ENCODE measurements at places on chromosomes 2 and 18.

- DNase-seq, result no peak
Observed at GRCh38 chr2:88168386-88168785, 1.8 kb upstream of the THNSL2 start.

GRCh38 chr2:215367662-215368492, 56.0 kb downstream of the ATIC start:
- DNase-seq, result no peak

GRCh38 chr2:65054749-65055421, 1.3 kb upstream of the CEP68 start:
- no peak for DNase-seq

DNA sequence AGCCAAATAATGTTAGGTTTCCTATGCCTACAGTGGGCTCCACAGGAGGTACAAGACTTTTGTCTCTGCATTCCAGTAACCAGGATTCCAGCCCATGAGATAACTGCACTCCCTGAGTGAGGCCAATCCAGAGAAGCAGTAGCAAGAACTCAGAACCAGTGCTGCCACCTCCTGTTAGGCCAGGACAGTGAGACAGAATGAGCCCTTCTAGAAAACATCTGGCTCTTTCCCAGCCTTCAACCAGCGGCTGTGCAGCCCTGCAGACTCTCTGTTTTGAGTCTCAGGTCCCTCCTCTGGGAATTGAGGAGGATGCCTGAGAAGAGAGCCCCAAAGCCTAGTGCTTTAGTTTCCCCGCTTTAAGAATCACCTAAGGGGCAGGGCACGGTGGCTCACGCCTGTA, 44.2 kb downstream of the ARID5A start:
- DNase-seq, result no peak

GRCh38 chr2:133586978-133587377, 18.7 kb upstream of the NCKAP5 start:
- DNase-seq, result no peak

- no peak for DNase-seq
Observed at GRCh38 chr18:69580107-69580506, 179.4 kb downstream of the DOK6 start.

DNA sequence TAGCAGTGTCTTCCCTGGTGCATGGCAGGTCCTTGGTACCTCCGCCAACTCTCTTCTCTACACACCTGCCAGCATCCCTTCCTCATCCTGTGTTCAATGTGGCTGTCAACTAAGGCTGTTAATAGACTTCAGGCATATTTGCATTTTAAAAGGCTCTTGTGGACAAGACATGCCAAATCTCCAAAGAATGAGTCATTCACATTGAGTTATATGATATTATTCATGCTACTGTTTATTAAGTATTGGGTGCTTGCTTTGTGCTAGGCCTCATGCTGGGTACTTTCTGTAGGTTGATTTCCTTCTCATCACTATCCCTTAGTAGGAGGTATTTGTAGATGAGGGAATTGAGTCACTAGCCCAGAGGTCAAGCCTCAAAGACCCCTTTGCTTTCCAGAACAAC, 5.2 kb downstream of the MYO1B start:
- no peak for DNase-seq

GRCh38 chr2:219483451-219484342, 15.0 kb upstream of the GMPPA start:
- DNase-seq, result no peak

DNA sequence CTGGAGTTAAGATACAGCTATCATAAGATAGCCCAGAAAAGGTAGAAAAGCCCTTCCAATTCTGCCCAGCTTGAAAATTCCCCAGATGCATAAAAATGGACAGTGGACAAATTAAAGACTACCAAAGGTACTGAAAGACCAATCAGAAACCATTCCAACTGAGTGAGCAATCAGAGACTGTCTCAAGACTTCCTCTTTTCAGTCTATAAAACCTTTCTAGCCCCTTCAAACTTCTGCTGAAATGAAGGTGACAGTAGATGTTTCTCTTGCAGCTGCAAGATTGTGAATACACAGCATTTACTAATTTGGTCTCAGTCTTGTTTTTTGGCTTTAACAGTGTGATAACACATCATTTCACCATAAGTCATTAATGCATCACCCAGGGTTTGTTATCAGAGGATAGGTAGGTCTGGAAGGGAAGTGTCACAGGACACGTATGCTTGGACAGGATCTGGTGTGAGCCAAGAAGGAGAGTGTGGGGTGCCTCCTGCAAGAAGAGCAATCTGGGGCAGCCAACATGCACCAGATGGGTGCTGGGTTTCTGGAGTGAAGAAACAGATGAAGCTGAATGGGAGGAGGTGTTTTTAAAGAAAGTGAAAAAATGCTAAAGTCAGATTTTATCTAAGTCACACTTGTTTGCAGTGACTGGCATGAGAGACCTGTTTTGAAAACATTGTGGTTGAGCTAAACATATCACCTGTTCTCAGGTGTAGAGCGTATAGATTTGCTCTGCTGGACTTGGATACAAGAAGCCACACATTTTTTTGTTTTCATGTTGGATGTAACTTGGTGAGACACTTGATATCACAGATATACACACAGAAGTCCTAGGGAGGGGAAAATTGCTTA, 75.3 kb upstream of the DDX18 start:
- DNase-seq, result no peak

DNA sequence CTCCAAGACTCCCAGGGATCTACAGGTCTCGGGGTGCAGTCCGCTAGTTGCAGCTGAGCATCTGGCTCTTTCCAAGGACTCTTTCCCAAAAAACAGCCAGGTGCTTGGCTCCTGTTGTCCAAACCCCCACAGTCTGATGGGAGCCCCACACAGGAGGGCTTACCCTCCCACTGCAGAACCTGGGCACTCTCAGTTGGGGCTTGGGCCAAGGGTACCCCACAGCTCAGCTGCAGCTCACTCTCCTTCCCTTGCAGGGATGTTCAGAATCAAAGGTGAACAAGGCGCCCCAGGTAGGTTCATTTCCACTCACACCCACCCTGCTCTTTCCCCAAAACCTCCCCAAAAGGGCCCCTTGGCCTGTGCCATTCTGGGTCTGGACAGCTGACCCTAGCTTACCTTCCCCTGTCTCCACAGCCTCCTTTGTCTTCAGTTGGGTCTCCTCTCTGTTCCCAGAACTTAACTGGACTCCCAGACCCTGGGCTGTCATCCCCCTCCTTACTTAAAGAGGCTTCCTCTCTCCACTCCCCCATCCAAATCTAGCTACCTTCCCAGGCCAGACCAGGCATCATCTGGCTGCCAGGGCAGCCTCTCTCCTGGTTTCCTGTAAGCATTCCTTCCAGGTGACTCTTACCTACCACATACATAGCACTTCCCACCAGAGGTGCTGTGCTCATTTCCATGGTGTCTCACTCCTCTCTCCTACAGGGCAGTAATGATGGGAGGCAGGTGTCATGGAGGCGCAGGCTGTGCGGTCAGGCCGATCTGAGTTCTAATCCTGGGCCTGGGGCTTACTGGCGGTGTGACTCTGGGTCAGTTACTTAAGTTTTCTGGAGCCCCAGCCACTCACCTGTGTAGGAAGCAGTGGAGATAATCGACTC, 29.5 kb downstream of the MARCO start:
- no peak for DNase-seq

GRCh38 chr18:10591896-10592295, 66.1 kb downstream of the NAPG start:
- DNase-seq, result no peak

DNA sequence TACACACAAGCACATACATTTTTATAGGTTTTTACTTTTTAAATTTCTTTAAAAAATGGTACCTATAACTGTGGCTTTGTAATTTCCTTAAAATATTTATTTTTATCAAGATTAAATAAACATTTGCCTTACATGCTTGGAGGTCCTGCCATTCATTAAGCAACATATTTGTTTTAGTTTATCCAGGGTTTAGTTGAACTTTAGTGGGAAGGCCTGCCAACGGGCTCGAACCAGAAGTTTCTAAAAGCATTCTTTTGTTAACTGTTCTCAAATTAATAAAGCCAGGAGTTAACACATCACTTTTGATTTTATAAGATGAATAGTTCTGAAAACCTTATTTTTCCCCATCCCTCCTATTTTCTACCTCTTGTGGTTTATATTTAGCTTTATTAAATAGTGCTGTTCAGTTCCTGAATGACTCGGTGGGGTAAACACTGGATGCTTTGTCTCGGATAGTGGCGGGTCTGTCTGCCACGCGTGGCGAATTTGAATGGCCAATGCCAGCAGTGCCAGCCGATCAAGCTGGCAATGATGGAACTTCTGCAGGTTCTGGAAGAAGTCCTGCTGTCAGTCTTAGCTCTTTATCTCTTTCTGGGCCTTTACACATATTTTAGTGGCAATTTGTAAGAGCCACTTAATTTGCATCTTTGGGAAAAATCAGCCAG, 32.2 kb downstream of the SH3YL1 start:
- DNase-seq, result no peak

DNA sequence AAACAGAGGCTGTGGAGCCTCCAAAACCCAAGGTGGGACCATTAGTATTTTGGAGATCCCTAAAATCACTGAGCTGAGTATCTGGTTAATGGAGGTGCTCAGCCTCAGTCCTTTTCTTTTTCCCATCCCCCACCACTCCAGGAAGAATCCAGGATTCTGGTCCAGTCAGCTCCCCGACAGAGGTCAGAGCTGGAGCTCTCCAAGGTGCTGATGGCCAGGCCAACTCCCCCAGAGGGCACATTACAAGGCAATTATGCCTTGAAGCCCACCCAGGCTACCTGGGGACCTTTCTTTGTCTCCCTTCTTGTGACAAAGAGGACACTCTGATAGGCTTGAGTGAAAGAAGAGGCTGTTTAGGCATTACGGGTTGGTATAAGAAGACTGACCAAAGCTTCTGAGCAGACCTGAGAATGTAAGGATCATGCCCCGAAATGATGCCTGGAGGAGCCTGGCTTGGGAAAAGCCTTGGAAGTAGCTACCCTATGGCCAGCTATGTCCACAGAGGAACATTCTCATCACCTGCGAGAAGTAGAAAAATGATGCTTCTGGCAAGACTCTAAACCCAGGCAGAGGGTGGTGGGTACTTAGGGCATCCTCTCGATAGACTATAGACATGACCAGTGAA, 102.5 kb upstream of the LDAH start:
- DNase-seq, result no peak

- no peak for DNase-seq
Observed at GRCh38 chr2:140695155-140695554, 1435.7 kb downstream of the LRP1B start.

DNA sequence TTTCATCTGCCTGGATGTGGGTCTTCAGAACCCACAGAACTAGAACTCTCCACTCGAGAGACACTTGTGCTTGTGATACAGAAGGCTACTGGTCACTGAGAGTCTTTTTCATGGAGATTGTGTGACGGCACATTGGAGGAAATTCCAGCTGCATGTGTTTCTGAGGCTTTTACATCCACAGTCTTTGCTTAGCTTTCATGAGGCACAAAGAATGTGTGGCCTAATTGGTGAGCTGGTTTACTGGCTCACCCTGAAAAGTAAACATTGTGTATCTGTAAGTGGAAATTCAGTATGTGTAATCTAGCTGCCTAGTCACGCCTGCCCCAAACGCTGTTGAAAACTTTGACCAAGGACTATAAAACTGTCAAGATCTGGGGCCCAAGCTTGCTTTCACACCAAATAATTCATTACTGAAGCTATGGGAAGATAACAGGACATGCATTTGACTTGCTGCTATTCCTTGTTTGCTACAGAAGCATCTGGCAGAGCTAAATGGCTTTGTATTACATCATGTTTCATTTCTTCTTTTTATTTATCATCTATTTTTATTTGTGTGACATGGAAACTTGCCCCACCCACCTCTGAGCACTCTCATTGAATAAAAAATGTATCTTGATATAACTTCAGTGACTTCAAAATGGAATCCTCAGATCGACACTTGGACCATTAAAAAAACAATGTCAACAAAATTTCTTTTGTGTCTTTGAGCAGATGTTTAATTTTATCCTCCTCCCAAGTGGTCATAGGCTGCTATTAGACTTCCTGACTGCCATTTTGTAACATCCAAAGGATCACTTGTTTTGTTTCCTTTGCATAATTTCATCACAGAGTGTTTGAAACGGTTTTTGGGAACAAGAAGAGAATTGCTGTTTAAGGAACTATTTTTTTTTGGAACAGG, 80.2 kb downstream of the EFEMP1 start:
- no peak for DNase-seq

DNA sequence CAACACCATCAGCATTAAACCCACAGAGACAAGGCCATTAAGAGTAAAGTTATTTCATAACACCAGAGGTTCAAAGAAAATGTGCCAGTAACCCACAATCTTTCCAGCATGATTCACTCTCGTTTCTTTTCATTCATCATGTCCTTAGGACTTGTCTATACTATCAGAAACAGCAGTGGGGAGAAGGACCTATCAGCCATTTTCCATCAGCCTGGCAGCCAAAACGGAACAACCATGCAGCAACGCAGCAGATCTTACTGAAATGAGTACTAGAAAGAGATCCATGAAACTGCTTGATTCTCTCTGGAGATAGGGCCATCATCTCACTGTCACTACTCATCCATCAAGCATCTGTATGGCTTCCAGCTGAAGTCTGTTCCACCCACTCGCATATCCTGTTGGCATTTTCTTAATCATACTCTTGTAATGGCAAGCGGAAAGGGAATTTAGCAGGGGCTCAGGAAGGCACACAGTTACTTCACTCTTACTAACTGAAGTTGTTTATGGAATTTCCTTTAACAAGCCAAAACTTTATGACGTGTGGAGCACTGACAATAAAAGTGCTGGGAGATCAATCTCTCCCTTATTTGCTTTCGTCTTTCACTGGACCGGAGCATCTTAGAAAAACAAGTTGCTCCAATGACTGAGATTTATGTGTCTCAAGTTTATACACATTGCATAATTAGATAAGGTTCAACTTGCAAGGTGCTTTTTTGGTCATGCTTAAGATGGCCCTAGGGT, 69.7 kb downstream of the EPHA4 start:
- DNase-seq, result no peak

- no peak for DNase-seq
Observed at GRCh38 chr2:49035481-49035880, 118.8 kb downstream of the FSHR start.

DNA sequence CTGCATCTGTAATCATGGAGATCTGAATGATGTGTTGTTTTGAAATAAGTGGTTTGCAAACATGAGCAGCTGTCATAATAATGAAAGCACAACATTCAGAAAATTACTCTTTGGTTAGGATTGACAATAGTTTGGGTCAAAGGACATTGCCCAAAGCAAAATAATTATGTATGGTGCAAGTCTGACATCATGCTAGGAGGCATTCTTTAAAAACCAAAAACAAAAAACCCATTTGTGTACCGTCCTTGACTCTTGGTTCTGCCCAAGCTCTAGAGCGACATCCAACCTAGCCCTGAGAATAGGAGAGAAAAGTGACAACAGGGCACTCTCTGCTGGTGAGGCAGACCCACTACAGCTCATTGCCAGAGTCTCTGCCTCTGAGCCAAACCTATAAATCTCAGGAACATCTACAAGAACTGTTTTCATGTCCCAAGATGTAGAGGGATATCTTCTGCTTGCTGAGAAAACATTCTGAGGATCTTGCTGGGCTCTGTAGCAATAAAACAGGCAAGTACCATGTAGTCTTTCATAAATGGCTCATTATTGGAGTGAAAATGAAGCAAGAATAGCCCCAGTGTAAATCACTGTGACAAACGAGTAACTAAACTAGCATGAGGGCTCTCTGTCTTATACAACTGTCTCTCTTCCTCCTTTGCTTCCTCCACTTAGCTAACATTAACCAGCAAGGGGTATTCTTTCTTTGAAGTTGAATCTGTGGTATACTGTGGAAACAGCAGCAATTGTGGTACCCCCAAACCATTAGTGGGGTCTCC, 266.8 kb upstream of the CXCR4 start:
- no peak for DNase-seq

GRCh38 chr2:70712916-70713315, 55.1 kb downstream of the ADD2 start:
- no peak for DNase-seq

Data from cortex of kidney (tissue), 1 donor.